ENCODE measurements at places on chromosomes 7 and 10.

DNA sequence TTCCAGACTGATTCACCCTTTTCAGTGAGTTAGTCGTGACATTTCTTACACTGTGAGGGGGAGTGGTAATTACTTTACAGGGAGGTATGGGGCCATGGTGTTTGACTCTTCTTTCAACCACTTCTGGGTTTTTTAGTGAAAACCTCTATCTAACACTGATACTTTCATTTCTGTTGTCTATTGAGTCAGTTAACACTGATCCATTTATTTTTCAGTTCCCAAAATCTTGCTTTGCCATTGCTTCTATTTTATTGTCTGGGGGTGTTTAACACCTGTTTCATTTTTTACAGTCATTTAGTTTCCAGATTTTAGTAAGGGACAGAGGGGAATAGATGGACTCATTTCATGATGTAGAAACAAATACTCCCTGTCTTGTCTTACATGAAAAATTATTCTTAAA, 61.5 kb downstream of the HELLS start:
- DNase-seq, result no peak

DNA sequence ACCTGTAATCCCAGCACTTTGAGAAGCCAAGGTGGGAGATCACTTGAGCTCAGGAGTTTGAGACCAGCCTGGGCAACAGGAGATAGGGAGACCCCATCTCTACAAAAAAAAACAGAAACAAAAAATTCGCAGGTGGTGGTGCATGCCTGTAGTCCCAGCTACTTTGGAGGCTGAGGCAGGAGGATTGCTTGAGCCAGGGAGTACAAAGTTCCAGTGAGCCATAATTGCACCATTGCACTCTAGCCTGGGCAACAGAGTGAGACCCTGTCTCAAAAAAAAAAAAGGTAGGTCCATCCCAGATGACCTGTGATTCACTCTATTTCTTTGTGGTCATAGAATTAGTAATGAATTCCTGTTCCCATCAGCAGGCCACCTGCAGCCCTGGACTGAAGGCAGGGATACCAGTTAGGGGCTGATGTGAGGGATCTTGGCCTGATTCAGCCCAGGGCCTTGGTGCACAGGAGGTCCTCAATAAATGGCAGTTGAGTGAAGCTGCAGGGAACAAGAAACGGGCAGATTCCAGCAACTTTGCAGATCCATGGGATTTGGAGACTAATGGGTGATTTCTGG, at the start of gene MYH16:
Gene MYH16 (plus strand): TSS at position 364 of the 570 bp plus-strand sequence.
- DNase-seq, result no peak

- no peak for DNase-seq
Observed at GRCh38 chr10:95384011-95384704, 93.4 kb upstream of the PDLIM1 start.

- DNase-seq, result no peak
Observed at GRCh38 chr10:53957401-53957800, 843.6 kb downstream of the PCDH15 start.

GRCh38 chr7:155090684-155091083, 20.6 kb downstream of the HTR5A start:
- DNase-seq, result no peak

GRCh38 chr10:33387720-33388119, 53.3 kb upstream of the NRP1 start:
- DNase-seq, result no peak

- peak; percentile 75 for DNase-seq
Observed at GRCh38 chr7:105638902-105639495, 57.7 kb upstream of the EFCAB10 start.

GRCh38 chr10:124066781-124067714, 26.4 kb downstream of the CHST15 start:
- DNase-seq, result peak; percentile 60

- no peak for DNase-seq
Observed at GRCh38 chr10:132656283-132657126, 118.9 kb downstream of the INPP5A start.

DNA sequence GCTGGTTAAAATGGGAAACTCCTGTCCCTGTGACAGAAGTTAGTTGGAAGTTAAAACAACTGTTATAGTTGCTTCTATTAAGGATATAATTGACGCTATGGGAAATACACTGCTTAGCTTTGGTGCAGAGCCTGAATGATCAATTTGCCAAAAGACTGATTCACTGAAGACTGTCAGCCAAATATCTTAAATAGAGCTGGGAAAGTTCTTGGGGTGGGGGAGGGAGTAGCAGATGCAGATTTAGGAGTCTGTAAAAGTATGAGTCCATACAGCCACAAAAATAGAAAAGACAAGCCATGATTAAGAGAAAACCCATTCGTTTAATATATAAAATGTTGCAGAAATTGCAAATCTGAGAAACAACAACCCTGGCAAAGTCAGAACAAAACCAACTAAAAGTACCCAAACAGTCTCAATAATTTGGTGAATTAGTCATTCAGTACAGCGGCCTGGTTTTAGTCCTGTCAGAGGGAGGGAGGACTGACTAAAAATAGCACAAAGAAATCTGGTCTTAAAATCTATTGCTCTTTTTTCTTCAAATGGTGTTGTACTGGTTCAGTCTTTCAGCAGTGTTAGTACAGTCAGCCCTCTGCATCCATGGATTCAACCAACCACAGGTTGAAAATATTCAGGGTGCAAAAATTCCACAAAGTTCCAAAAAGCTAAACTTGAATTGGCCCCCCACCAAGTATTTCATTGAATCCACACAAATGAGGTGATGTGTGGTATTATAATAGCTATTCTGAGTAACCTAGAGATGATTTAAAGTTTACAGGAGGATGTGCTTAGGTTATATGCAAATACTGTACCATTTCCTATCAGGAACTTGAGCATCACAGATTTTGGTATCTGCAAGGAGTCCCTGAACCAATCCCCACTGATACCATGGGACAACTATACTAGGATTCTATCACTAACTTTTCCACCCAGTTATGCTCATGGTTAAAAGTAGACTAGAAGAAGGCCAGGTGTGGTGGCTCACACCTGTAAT, 30.0 kb downstream of the STK17A start:
- DNase-seq, result no peak

GRCh38 chr10:18000601-18001000, 48.9 kb downstream of the SLC39A12 start:
- no peak for DNase-seq

- no peak for DNase-seq
Observed at GRCh38 chr10:35355971-35356724, 19.8 kb downstream of the CCNY start.

All from eye (tissue), 1 donor.